Stimulated activated CD4-positive, alpha-beta T cell treated with anti-CD3 and anti-CD28 coated beads, TNF-alpha, amount 100 ng/mL, for 48 hours (primary cell): ENCODE measurements at places on chromosomes 12 and 14.

GRCh38 chr14:101066826-101067510 is 163.4 kb upstream of the RTL1 start:
- DNase-seq = no peak

DNA sequence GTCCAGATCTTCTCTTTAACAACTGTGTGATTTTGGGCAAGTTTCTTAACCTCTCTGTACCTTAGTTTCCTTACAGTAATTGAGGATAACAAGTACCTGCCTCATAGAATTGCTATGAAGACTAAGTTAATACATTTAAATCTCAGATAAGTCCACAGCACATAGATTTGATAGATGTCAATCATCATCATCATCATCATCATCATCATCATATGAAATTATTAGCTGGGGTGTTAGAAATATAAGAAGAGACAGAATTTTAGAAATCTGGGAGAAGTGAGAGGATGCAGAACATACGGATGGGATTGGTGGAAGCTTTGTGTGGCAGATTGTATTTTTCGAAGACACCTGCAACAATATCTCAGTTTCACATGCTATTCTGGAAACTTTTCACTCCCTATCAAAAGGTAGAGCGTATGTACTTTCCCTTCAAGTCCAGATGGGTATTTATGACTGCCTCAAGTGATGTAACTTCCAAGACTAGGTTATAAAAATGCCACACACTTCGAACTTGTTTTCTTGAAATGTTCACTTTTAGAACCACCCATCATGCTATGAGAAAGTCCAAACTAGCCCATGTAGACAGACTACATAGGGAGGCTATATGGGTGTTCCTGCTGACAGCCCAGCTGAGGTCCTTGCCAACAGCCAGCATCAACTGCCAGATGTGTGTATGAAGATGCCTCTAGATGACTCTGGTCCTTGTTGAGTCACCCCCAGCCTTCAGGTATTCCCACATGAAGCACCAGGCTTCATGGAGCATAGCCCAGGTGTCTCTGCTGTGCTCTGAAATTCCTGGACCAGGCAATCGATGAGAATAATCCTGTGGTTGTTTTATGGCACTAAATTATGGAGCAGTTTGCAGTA is 20.7 kb upstream of the SDR39U1 start:
- no peak for DNase-seq

DNA sequence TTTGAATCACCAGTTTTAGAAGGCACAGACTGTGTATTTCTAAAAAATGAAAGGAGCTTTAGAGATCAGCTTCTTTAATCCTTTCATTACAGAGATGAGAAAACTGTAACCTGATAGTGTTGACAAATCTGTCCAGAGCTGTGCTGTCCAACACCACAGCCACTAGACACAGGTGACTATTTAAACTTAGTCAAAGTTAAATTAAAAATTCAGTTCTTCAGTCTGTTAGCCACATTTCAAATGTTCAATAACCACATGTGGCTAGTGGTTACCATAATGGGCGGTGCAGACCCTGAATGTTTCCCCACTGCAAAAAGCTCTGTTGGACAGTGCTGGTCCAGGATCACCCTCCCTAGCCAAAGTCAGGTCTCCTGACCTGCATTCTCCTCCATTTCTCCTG is 21.6 kb downstream of the DAD1 start:
- no peak for DNase-seq

DNA sequence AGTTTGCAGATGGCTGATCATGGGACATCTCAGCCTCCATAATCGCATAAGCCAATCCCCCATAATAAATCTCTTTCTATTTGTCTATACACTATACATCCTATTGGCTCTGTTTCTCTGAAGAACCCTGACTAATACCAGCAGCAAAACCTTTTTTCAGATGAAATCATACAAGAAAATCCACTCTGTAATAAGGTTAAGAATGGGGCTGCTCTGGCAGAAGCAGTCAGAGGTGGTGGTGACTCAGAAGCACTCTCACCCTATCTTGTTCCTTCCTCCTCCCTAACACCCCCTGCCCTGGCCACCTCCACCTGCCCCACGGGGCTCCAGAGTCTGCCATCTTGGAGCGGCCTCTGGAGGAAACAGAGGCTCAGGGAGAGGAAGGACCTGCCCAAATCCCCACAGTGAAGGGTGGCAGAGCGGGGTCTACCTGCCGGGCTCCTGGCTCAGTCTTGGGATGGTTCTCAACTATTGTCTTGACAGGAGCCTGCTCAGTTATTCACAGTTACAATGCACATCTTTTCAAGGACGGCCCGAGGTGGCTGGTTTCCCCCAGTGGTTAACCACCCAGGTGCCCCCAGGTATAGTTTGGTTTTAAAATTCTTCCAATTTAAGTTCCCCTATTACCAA is 109.3 kb upstream of the EVL start:
- no peak for DNase-seq

DNA sequence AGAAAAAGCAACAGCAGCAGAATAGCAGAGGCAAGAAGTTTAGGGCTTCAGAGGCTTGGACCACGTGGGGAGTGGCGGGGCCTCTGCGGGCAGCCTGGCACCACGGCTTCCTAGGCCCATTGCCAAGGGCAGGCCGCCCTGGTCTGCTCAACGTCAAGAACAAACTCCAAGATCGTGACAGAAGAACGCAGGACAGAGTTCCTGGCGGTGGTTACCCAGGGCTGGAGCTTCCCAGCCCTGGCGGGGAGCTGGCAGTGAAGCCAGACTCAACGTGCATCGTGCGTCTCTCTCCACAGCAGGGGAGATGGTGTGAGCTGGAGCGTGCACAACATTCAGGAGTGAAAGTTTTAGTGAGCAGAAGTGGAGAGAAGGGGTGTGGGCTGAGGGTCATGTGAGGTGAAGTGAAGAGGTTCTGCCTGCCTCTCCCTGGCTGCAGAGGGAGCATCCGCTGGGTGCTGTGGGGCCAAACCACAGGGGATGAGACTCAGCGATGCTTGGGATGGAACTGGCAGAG is 13.9 kb upstream of the CACNA2D4 start:
- no peak for DNase-seq

GRCh38 chr14:91113829-91114078 is at the start of gene DGLUCY:
Gene DGLUCY, plus strand, starts transcription at chr14:91114073. Its CDS starts 46,222 bp downstream, at chr14:91160295.
- peak; percentile 39 for DNase-seq

- DNase-seq = no peak
Observed at GRCh38 chr12:54357506-54358190, 6.6 kb downstream of the GPR84 start.

- DNase-seq = no peak
Observed at GRCh38 chr14:102346645-102347044, 16.0 kb downstream of the CINP start.

DNA sequence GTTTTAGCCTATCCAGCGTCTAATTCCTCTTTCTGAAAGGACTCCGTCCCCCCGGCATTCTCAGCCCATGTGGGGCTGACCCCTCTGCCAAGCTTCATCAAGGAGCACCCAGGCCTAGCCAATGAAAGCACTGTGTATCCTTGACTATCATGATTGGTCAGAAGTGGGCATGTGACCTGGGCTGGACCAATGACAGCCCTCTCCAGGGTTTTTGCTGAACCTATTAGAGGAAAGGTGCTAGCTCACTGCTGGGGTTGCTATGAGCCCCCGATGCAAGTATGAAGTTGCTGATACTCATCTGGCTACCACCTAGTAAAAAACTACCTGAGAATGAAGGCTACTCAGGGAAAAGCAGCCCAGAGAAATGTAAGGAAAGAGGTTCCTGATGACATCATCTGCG is 68.1 kb downstream of the LRRC74A start:
- no peak for DNase-seq

- DNase-seq = no peak
Observed at GRCh38 chr14:50792634-50793068, 38.3 kb downstream of the NIN start.

GRCh38 chr12:85036234-85036707 is at the start of the genes LRRIQ1 and TSPAN19:
Gene LRRIQ1, plus strand, starts transcription at chr12:85036351. Its CDS starts 1,826 bp downstream, at chr12:85038177.
Gene TSPAN19, minus strand, starts transcription at chr12:85036277. Its CDS starts 6,331 bp downstream, at chr12:85029946.
- DNase-seq = no peak

- no peak for DNase-seq
Observed at GRCh38 chr12:117036547-117036946, 62.7 kb downstream of the TESC start.

GRCh38 chr14:53929871-53930715 is 26.5 kb downstream of the BMP4 start:
- DNase-seq = no peak

- no peak for DNase-seq
Observed at GRCh38 chr14:92900660-92901059, 22.3 kb upstream of the CHGA start.

DNA sequence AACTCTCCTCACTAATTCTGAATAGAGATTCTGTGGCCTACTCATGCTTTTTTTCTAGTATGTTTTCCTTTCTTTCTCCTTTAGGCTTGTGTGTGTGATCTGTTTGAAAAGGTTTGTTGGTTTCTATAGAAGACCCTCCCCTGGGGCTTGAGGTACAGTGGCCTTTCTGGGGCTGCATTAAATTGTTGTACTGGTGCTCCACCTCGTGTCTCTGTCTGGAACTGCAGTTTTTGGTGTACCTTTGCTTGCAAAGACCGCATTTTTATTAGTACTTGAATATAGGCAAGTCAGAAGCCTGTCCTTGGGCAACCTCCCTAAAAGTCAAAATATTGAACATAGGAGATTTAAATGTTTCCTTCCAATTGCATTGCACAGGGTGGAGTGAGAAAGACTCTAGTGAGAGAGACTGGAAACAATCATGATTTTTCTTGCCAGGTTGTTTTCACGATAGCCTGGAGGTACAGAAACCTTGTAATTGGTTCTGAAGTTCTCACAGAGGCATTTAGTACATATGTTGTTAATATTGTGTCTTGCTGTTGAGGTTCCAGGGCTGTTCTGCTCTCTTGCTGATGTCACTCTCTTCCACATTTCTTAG is 39.0 kb downstream of the SLCO1B1 start:
- no peak for DNase-seq

GRCh38 chr12:128974881-128975280 is 121.6 kb downstream of the GLT1D1 start:
- no peak for DNase-seq

- DNase-seq = no peak
Observed at GRCh38 chr12:51812871-51813270, 35.6 kb downstream of the FIGNL2 start.

DNA sequence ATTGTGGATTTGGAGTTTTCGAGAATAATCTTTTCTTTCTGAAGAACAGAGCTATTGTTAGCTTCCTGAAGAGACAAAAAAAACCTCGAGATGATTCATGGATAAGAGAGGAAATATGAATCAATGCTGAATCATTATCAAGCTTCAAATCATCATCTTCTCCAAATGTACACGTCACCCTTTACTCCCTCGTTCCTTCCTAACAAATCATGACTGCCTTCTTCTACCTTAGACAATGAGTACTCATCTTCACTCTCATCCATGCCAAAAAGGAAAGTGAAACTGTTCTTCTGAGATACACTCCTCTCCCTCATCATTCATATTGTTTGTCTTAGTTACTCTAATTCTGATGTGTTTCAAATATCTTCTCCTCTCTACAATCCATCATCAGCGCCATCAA is 1115.8 kb upstream of the ATXN7L3B start:
- DNase-seq = no peak

GRCh38 chr12:63208956-63209355 is 58.0 kb upstream of the AVPR1A start:
- no peak for DNase-seq

DNA sequence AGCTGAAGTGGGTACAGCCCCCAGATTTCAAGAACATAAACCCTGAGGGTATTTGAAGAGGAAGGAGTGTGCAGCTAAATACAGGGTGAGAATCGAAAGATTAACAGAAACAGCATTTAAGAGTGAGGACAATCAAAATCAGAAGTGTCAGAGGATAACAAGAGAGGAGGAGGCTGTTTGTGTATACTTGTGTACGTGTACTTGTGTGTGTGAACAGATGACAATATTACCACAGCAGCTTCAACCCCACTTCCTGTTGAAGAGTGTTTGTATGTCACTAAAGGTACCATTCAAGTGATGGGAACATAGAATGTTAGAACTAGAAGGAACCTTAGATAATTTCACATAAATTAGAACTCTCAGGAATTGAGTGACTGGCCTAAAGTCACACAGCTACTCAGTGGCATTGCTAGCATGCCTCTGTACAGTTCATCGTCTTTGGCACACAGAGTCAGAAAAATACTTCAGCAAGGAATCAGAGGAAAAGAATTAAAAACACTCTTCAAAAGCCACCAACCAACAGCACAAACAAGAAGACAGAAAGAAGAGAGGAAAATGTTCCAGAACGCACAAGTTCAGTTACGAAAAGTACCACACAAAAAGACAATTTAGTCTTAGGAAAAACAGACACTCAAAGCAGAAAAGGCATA is 164.3 kb upstream of the BCL2L14 start:
- DNase-seq = no peak

GRCh38 chr14:96029089-96029645 is 10.0 kb upstream of the C14orf132 start:
- no peak for DNase-seq

DNA sequence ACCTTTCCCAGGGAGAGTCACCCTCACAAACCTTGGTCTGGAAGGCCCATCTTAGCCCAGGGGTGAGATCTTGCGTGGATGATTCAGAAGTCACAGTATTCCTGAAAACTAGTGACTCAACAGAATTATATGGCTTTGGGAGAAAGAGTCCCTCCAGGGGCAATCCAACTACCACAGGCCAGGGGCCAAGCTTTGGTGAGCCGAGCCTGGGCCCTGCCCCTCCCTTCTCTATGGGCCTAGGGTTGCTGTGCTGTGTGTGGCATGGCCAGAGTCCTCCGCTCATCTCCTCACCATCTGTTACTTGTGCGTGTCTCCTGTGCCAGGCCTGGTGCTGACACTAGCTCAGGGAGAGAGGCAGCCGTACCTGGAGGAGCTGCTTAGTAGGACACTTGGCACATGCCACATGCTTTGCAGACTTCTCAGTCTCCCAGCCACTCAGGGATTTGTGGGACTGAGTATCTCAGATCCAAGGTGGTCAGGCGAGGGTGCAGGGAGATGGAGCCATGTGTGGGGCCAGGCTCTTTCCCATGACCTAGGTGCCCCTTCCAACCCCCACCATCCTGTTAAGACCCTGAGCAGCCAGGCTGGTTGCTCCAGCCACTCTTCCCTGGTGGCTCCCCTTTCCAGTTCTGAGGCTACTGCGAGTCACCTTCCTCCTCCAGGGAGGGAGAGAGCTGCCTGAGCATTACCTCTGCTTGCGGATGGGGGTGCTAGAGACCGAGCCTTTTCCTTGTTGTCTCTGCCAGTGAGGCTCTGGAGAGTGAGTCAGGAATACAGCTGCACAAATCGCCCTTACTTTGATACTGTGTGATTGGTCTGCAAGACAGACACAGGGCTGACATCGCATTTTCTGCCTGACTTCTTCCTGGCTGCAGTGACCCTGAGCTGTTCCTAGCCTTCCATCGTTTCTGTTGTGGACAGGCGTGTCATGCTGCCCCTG is 94.1 kb downstream of the SLC25A47 start:
- no peak for DNase-seq

DNA sequence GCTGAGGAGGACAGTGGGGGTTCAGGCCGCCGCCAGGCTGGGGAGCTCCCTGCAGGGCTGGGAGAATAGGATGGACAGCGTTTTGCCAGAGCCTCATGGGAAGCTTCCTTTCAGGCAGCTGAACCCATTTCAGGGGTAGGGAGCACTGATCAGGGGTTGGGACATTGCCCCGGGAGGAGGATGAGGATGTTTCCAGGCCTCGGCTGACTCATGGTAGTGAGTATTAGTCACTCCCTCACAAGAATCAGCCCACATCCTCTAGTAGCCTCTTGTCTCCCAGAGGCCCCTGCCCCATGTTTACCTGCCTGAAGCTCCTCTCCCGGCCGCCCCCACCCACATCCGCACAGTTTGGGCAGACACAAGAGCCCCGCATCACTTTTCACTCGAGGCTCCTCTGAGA is 89.8 kb downstream of the ZFP36L1 start:
- DNase-seq = no peak
